Esophagus squamous epithelium (tissue), 5 donors: ENCODE measurements at places on chromosomes 13 and 19. TPM values are rescaled to one million over a fixed set of nuclear protein-coding genes. Genes with fewer than 3 reads are reported as not detected.

PRODH2 gene
- not detected for total RNA-seq

FLT1 gene
- 9.7 TPM for total RNA-seq

CHST8 gene
- total RNA-seq: not detected

ARL11 gene
- total RNA-seq: 0.95 TPM

TRIM13 gene
- total RNA-seq: 27.1 TPM
